Neuronal stem cell (in vitro differentiated cells): ENCODE measurements at places on chromosomes 16 and 17.

GRCh38 chr17:63519972-63520882, 2.9 kb upstream of the KCNH6 start:
- DNase-seq: no peak

DNA sequence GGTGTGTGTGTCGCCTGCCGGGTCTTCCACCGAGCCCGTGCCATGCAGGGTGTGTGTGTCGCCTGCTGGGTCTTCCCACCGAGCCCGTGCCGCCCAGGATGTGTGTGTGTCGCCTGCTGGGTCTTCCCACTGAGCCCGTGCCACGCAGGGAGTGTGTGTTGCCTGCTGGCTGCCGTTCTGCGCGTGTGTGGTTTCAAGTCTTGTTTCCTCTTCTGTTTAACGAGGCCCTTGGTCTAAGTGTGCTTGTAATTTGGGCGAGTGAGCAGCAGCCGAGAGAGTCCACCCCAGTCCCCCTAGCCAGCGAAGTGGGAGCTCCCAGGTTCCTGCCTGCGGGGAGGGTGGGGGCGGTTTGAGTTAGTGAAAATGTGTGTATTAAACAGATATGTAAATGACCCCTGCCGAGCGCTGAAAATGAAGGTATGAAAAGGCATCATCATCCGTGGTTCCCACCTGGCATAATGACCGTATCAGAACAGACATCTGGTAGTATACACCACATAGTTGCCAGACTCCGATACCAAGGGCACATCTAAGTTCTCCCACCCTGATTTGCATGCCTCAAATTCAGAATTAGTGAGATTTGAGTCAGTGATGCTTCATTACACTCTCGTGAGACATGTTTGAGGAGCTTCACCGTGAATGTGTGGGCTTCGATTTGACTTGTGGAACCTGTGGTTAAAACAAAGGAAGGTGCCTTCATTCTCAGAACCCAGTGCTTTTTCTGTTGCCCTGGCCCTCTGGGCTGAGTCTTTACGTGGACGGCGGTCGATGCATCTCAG, 114.5 kb upstream of the CHMP6 start:
- no peak for DNase-seq

GRCh38 chr17:67578142-67578457, 139.6 kb upstream of the NOL11 start:
- DNase-seq: peak; percentile 9

GRCh38 chr16:64181271-64181925, 940.5 kb downstream of the CDH11 start:
- no peak for DNase-seq
